ENCODE measurements at places on chromosomes 4 and X.

DNA sequence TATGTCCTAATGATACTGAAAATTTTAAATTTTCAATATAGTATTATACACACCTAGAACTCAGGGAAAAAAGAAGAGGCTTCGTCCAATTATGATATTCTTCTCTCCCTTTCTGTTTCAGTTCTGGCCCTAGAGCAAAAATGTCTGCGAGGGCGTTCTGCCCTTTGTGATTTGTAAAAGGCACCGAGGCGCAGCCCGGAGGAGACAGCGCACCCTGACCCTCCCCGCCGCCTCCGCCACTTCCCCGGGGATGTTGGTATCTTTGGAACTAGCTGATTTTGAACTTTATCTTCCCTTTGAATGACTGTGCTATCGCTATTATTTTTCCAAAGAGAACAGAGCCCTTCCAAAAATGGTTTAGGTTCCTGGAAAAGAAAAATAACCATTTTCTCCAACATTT lies 173.2 kb upstream of the FAM9B start:
- no peak for DNase-seq

DNA sequence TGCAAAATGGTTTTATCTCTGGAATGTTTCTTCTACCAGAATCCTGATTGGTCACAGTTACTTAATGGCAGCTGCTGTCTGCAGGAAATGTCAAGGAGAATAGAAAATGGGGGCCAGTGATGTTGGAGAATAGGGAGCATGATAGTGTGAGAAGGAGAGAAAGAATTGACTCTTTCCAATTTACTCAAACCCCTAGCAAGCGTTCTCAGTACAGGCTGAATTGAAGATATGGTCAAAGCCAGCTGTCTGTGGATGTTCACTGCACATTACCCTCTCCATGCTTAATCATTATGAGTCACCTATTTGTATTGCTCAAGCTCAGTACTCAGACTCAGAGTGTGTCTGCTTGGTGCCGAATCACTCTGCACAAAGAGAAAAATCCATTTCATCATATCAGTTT lies 57.8 kb upstream of the FAM47B start:
- DNase-seq = no peak

- DNase-seq = no peak
These were observed 67.6 kb downstream of the ELOVL6 start for GRCh38 chr4:110130576-110131358.

DNA sequence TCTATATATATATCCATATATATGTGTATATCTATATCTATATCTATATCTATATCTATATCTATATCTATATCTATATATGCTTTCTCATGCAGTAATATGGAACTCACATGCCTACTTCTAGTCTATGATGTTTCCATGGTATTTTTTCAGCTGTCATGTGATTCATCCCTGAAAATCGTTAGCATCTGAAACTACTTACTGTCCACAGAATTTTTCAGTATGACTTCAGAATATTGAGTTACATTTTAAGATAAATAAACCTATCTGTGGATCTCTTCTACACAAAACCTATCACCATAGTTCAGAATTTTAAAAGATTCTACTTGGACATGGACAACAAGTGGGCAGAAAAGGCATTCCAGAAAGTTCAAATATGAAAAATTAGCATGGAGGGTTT lies 855.1 kb upstream of the INTU start:
- no peak for DNase-seq

- DNase-seq = peak; percentile 57
These were observed at the start of gene RASL11B for GRCh38 chr4:52861879-52862616. RASL11B (plus strand) TSS chr4:52862317; CDS start chr4:52862508, 191 bp downstream.

DNA sequence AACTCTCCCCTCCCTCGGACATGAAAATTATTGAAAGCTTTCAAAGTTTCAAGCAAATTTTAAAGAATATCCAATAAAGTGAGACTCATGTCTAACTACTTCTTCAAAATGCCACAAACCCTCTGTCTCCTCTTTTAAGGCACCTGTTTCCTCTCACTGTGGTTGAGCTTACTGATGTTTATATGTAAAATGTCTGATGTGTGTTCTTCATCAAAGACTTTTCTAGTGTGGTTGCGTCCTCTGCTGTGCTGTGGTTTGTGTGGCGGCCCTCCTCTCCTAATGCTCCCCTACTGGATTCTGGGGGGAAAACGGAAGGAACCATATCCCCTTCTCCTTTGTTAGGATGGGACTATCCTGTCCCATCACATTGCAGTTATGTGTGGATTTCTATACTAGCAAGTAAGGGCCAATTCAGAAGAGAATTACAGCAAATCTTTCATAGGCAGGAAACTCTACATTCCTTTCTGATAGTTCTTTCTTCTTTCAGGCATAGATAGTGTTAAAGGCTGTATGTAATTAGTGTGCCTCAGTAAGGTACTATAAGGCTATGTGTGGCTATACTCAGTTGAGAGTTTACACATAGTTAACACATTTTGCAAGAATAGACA lies 221.0 kb upstream of the GPRIN3 start:
- DNase-seq = no peak

DNA sequence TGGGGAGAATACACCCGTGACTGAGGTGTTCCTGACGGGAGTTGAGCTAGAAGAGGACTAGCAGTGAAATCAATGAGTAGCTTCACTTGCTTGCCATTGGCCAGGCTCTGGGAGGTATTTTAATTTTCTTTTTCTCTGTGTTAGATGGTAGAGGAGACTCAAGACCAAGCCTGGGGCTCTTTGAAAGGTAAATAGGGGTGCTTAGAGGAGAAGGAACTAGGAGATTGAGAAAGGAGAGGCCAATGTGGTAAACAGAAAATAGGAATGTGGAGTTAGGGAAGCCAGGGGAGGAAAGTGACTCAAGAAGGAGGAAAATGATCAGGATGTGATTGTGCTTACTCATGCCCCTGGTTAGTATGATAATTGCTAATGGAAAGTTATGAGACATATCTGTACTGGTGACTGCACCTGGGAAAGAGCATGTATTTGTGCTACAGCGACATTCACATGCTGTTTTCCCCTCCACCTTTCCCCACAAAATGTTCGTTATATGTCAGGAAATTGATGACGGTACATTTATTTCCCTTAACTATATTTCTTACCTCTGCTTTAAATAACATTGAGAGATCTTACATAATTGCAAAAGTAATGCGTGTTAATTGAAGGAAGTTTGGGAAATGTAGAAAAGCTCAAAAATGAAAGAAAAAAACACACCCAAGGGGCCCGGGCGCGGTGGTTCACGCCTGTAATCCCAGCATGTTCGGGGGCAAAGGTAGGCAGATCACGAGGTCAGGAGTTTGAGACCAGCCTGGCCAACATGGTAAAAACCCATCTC lies 16.9 kb upstream of the LRBA start:
- DNase-seq = no peak

GRCh38 chr4:4481399-4481994 lies 60.4 kb downstream of the STX18 start:
- no peak for DNase-seq

GRCh38 chr4:2180410-2180809 lies 61.5 kb downstream of the HAUS3 start:
- DNase-seq = no peak

GRCh38 chr4:22504922-22505321 lies 10.9 kb downstream of the ADGRA3 start:
- DNase-seq = no peak

DNA sequence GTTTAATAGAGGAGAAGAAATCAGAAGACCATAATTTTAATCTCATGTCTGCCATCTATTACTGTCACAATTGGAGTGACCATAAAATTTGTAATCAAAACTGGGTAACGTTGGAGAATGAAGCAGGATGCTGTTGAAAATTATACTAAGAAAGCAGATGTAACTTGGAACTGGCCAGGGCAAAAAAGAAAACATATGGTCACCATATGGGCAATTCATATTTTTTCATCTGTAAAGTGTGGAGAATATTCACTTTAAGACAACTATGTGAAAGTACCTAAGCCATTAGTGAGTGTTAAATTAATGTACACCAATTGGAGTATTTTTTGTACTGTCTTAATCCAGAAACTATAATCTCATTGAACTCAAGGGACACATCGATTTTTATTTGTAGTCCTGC lies 1008.0 kb downstream of the GLUD2 start:
- DNase-seq = no peak

DNA sequence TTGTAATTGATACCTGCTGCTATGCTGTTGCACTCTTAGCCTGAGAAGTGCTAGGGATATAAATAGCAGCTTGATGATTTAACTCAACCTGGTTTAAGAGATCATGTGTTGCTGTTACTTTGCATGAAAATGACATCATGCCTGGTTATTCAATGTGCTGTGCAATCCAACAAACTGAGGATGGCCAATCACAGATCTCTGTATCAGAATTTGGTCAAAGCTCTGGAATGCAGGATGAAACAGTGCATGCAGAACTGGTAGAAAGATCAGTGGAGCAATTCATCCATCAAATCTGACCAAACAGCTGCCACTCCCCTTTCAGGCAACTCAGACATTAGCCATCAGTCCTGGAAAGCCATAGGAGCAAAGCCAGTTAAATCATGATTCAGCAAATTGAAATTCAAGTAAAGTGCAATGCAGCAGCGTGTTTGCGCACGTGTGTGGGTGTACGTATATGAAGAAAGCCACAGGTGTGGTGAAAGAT lies 160.3 kb upstream of the RASGEF1B start:
- DNase-seq = no peak

DNA sequence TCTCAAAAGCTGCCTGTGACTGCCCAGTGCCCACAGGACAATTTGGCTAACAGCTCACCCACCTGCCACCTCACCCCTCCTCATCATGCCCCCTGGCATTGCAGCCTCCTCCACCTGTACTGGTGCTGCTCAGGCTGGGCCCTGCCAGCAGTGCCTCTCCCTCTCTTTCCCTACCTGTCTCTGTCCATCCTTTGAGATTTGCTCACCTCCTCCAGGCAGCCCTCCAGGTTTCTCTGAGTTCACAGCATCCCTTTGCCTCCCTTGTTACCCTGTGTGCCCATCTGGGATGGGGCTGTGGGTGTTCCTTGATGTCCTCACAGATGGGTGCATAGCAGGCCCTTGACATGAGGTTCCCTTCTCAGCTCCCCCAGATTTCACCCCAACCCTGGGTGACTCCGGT lies 224.9 kb downstream of the AFAP1 start:
- no peak for DNase-seq

- DNase-seq = no peak
These were observed 28.2 kb downstream of the SEL1L3 start for GRCh38 chr4:25834411-25835107.

GRCh38 chr4:83149865-83150652 lies 35.5 kb upstream of the PLAC8 start:
- no peak for DNase-seq

- DNase-seq = no peak
These were observed 737.8 kb upstream of the FRG1 start for GRCh38 chr4:189202869-189203271.

GRCh38 chrX:110512341-110512740 lies 153.7 kb downstream of the RTL9 start:
- DNase-seq = no peak

DNA sequence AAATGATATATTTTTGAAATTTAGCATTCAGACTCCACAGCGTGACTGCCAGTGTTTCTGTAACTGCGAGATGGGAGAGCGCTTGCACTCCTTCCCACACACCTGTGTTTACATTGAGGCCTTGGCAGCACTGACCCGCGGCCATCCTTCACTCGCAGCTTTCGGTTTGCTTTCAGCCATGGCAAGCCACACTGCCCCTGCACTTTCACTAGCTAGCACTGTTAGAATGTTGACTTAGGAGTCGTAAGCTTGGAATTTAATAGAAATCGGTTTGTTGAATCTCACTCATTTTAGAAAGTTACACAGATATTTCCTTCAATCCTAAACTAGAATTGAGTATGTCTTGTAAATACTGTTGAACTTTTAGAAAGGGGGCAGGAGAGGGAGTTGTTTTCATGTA lies 136.2 kb downstream of the CFAP299 start:
- no peak for DNase-seq

DNA sequence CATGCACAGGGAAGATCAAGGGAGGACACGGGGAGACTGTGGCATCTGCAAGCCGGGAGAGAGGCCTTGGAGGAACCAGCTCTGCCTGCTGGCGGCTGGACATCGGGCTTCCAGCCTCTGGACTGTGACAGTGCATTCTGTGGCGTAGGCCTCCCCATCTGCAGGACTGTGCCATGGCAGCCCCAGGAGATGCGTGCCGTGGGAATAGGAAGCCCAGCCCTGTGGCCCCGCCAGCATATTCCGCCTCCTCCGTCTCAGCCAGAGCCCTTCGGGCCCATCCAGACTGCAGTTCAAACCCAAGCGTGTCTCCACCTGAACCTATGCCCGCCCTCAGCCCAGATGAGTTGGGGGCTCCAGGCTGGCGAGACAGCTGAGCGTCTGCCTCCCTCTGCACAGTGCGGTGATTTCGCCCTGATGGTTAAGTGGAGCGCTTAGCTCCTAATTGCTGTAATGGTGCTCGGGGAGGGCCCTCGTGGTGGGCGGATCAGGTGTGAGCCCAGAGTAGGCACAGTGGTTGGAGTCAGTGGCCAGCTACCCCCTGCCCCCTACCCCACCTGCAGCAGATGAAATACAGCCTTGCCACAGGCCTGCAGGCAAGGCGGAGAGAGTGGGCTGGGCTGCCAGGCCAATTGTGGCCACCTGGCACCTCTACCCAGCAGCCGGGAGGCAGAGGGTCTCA lies 133.9 kb downstream of the HMX1 start:
- no peak for DNase-seq

DNA sequence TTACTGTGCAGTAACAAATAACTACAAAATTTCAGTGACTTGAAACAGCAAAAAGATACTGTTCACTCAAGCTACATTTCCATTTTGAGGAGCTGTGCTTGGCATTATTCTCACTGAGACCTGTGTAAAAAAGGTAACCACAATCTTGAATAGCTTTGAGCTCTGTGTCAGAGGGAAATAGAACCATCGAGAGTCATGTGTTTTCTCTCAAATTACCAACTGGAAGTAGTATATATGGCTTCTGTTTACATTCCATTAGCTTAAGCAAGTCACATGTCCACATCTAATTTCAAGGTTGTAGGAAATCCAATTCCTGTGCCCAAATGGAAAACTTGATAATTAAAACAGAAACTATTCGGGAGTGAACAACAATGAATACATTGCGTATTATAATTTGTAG lies 82.9 kb upstream of the BANK1 start:
- DNase-seq = no peak

- DNase-seq = no peak
These were observed 50.1 kb downstream of the MEPE start for GRCh38 chr4:87882861-87883260.

DNA sequence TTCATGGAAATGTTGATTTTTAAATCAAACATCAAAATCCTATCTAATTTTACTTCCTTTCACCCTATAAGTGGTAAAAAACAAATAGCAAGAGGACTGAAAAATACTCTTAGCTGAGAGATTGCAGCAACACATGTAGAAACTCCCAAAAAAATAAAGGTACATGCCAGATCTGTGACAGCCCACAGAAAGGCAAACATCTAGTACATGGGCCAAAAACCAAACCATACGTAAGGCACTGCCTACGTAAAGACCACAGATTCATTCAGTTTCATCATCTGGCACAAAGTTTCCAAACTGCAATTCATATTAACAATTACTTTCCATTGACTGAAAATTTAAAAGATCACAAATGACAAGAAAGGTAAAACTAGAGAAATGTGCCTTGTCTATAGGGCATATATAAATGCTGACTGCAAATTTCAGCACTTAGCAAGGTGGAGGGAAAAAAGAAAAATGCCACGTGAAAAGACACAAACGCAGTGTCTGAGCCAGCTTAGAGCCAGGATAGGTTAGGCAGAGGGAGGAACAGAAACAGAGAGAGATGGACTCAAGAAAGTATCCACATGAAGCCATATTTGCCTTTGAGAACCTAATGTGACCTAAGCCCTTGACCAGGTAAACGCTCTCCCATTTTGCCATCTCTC lies 88.1 kb downstream of the TSPAN5 start:
- DNase-seq = no peak

Measured in stimulated activated CD8-positive, alpha-beta memory T cell treated with anti-CD3 and anti-CD28 coated beads, Interleukin-7, amount 100 ng/mL, for 48 hours (primary cell).